ENCODE measurements at places on chromosomes 2 and 18.

DNA sequence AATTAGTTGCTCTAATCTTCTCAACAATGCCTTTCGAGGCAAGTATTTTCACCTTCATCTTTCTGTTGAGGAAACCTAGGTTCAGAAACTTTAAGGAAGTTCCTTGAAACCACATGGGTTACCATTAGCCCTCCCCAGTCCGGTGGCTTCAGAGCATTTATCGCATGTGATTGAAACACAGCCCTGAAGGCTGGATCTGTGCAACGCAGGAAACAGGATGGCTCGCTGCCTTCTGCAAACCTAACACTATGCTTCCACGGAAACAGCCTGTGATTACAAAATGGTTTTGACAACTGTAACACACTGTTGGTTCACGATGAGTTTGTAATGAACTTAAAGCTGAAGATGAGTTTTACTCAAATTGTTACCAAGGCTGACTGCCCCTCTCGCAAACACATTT is 68.5 kb downstream of the EPB41L3 start:
- DNase-seq: no peak

- DNase-seq: no peak
These were observed 479.1 kb downstream of the ZEB2 start for GRCh38 chr2:144040834-144041233.

DNA sequence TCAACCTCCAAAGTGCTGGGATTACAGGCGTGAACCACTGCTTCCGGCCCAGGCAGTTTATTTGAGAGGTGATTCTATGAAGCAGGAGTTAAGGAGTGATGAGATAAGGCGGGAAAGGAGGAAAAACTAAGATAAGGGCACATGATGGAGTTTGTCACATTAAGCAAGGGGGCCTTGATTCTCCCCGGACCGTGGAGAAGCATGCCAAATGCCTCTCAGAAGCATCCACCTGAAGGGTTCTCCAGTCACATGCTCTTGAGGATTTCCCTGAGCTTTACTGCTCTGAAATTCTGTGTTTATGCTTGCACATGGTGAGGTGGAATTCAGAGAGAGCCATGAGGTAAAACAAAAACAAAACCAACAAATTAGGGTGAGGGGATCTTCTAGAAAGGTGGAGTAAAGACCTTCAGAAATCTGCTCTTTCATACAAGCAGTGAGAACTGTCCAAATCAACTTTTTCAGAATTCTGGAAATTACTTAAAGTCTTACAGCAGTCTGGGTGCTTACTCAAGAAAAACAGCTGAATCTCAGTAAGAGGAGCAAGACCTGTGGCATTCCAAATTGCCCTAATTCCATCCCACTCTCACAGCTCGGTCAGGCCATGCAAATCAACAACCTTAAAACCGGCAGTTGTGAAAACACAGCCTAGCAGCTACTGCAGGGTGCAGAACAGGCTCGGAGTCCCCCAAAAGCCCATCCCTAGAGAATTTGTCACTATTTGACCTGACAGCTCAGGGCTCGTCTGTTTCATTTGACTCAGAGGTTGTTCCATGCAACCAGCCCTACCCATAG is 69.1 kb upstream of the CTLA4 start:
- no peak for DNase-seq

- no peak for DNase-seq
These were observed 338.1 kb downstream of the SLC4A3 start for GRCh38 chr2:219965287-219966194.

- DNase-seq: no peak
These were observed 146.1 kb downstream of the PXDN start for GRCh38 chr2:1598041-1598710.

DNA sequence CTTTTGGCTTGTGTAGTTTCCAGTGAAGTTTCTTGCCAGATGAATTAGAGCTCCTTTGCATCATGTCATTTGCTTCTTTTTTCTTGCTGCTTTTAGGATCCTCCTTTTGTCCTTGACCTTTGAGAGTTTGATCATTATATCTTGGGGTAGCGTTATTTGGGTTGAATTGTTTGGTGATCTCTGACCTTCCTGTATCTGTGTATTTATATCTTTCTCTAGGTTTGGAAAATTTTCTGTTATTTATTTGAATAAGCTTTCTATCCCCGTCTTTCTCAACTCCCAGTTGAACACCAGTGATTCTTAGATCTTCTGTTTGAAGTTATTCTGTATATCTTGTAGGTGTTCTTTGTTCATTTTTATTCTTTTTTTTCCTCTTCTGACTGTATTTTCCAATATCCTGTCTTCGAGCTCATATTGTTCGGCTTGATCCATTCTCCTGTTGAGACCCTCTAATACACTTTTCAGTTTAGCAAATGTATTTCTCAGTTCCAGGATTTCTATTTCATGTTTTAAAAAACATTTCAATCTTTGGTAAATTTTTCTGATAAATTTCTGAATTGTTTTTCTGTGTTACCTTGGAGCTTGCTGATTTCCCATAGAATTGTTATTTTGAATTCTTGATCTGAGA is 20.8 kb downstream of the GALNT1 start:
- DNase-seq: no peak

DNA sequence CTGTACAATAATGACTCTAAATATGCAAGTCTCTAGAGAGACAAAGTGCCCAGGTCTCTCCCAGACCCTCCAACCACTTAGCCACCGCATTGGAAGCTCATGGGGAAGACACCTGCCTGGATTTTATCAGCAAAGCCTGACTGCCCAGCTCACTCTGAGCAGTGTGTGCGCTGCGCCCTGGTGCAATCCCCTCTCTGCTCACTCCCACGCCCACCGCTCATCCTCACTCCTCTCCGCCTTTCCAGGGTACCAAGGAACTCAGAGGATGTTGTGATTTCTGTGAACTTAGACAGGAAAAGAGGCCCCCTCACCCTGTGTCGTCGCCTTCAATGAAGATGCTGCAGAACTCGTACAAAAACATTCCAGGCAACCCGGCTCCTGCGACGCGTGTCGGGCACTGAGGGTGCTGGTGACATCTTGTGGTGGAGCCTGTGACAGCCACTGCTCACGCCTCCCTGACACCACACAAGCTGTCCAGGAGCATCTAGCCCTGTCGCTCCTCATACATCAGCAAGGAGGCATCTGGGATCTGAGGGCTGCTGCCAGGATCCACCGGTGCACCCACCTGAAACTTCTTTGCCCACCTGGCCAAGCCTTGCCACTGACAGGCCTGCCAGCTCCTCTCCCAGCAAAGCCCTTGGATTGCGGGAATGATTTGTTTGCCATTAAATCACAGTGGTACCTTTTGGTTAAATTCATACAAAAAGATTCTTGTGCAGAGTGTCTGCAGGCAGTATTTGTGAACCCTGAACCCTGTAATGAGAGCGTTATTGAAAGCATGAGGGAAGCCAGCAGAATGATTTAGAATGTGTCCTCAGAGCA is 220.4 kb downstream of the ZNF516 start:
- DNase-seq: peak; percentile 23

DNA sequence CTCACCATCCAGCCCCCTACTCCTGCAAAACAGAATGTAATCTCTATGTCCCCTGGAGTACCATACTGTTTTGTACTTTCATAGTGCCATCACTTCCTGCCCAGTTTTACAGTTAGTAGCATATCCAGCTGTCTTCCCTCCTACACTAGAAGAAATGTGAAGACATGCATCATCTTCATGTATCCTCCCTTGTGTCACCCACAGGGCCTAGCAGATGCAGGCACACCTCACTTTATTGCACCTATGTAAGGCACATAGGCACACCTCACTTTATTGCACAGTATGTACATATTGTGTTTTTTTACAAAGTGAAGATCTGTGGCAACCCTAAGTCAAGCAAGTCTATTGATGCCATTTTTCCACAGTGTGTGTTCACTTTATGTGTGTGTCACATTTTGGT is 12.0 kb downstream of the DNAJC27 start:
- peak; percentile 39 for DNase-seq

- DNase-seq: no peak
These were observed 61.5 kb upstream of the PPM1B start for GRCh38 chr2:44107086-44107740.

DNA sequence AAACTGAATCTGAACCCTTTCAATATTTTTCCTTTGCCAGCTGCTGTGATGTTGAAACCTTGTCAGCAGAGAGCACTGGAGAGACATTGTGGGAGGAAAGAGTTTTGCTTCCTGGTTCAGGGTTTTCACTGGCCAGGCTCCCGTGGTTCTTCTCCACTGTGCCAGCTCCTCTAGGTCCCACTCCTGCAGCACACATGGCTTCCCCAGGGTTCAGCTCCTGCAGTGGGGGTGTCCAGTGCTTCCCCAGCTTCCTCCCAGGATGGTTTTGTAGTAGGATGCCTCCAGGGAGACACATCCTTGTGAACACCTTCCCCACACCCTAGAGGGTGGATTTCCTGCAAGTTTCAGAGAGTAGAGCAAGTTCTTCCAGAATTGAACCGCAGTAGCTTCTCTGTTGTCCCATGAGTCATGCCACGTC is 24.0 kb upstream of the SULT1C3 start:
- peak; percentile 19 for DNase-seq

DNA sequence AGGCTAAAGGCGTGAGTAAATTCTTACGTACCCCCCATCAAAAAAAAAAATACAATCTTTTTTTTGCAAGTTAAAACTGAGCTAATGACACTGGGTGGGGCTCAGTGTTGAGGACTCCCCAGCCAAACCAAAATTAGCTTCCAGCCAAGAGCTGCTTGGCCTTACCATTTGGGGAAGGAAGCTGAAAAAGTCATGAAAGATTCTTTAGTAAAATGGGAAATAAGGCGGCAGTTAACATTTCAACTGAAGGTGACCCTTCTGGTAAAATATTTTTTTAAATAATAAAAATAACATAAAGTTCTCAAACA is 16.4 kb downstream of the SMAD7 start:
- no peak for DNase-seq

DNA sequence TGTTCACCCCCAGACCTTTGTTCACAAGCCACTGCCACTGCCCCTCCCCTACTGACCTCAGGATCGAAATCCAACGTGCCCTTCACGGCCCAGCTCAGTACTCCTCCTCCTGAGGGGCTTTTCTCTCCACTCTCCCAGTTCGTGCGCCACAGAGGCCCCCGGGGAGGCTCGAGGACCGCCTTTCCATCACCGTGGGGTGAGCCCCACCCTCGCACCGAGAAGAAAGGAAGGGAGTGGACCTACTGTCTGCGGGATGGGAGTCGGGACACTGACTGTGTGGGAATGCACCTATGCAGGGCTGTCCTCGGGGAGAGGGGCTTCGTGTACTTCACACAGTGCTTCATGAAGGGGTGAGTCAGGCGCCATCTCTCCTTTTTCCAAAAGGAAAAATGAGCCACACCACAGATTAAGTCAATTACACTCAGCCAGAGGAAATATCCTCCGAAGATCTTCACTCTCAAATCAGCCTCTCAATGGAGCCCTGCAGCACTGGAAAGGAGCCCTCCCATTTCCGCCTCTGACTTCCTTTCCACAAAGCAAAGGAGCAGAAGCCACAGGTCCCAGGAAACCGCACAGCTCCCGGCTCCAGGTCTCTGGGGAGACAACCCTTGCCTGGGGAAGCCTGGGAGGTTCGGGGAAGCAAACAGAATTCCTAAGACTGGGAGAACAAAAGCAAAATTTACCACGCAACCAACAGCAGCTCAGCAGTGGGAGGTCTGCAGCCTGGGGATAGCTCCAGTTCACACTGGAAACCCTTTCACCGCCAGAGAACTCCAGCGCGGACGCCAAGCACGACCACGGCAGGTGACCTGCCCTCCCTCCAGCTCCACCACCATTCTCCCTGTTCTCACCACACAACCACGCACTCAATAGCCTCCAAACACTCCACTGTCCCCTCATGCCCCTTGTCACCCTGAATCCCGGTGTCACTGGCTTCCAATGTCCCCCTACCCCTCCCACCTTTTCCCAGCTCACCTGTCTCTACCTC is 21.6 kb downstream of the ADCY3 start:
- DNase-seq: no peak

- DNase-seq: no peak
These were observed 11.5 kb upstream of the TRIB2 start for GRCh38 chr2:12705230-12705629.

GRCh38 chr2:128091726-128092080 is 703 bp downstream of the UGGT1 start:
- DNase-seq: peak; percentile 26

DNA sequence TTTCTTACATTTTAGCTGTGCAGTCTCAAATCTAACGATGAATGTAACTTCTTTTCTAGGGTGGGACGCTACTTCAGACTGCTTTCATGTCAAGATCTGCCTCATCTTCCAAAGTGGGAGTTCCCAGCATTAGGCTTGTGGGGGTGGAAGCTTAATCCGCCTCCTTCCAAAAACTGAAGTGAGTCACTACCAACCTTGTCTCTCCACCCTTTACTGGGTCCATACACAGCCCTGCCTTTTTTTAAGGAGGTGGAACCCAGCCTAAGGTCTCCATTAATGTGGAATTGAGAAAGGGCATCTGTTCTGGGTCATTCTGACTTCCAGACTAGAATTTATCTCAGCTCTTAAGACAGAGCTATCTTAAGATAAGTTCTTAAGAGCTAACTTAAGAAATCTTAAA is 42.0 kb upstream of the NFE2L2 start:
- no peak for DNase-seq

- DNase-seq: no peak
These were observed 84.8 kb downstream of the HS6ST1 start for GRCh38 chr2:128233790-128234395.

GRCh38 chr2:103860016-103860415 is 993.9 kb upstream of the POU3F3 start:
- no peak for DNase-seq

DNA sequence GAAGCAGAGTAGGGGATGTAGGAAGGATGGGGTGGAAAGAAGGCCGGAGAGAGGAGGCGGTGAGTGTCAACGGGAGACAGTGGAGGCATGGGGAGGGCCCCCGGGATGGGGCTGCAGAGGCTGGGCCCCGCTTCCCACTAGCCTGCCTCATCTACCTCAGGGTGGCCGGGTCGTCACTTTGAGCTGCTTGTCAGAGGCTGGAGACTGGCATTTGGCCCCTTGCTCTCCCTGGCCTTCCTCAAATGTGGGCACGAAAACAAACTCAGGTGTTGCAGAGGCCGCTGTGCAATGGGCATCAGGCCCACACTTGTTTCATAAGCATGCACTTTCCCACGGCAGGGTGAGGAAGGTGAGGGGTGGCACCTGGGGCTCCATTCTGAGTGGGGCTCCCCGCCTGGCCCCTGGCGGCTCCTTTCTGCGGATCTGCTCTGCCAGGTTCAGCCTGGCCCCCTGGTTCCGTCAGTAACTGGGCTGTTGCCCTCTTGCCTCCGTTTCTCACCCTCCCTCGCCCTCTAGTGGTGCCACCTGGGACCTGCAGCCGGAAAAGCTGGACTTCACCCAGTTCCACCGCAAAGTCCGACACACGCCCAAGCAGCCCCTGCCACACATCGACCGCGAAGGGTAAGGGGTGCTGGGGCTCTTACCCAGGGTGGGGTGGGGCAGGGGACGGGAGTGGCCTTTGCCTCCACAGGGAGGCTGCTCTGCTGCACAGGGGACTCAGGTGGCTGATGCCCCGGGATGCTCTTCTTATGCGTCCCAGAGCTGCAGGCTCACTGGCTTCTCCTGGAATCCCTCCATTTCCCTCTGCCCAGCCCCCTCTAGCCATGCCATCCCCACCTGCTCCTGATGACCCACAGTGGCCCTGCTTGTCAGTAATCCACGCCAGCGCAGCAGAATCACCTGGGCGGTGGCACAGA is 125.4 kb downstream of the CTIF start:
- peak; percentile 65 for DNase-seq

All from large intestine (tissue), 12 donors.